ENCODE measurements at places on chromosomes 12 and 14.

GRCh38 chr14:61174441-61174891 is 106.7 kb downstream of the TMEM30B start:
- no peak for DNase-seq

DNA sequence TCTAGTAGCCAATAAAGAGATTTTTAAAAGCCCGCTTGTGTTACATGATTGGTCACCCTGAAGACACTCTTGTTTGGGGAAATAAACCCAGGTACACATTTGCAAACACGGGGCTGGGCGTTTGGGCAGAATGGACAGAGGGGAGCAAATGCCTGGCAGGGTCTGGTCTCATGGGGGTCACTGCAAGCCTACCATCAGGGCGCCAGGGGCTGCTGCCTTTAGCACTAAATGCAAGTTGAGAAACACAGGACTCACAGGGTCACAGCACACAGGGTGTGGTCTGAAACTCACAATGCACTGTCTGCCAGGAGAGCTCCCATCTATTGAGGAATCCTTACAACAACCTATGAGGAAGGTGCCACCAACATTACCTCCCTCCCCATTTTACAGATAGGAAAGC is 62.6 kb downstream of the CHGA start:
- DNase-seq, result no peak

- no peak for DNase-seq
Observed at GRCh38 chr14:67425608-67426007, 13.6 kb upstream of the PLEK2 start.

GRCh38 chr14:104707608-104708595 is 16.1 kb upstream of the ADSS1 start:
- DNase-seq, result no peak
